Muscle of leg (tissue), 16 donors: ENCODE measurements at places on chromosomes 5 and 9. TPM values are rescaled to one million over a fixed set of nuclear protein-coding genes. Genes with fewer than 3 reads are reported as not detected.

The CNTLN gene
- 13.7 TPM for total RNA-seq

The TAF1L gene
- total RNA-seq, result under 0.01 TPM

The ZDHHC11B gene
- total RNA-seq, result 3.8 TPM

The POU5F2 gene
- total RNA-seq, result 0.89 TPM

The PCDHA12 gene
- 0.09 TPM for total RNA-seq

The MOB3B gene
- total RNA-seq, result 1.4 TPM

The RNF180 gene
- total RNA-seq, result 2.3 TPM

The GFPT2 gene
- total RNA-seq, result 11.3 TPM

The C9orf152 gene
- not detected for total RNA-seq

The ZNF618 gene
- total RNA-seq, result 6.4 TPM

The RRAGA gene
- 26.6 TPM for total RNA-seq

The AOPEP gene
- total RNA-seq, result 52.3 TPM

The SPATA31A3 gene
- total RNA-seq, result not detected

The SMIM33 gene
- total RNA-seq, result not detected

The PCDHGB1 gene
- total RNA-seq, result 1.3 TPM

The IFNA2 gene
- 0.09 TPM for total RNA-seq

The SOX30 gene
- 0.09 TPM for total RNA-seq

The KIAA0825 gene
- 5.6 TPM for total RNA-seq

The ASTN2 gene
- 3.5 TPM for total RNA-seq

The PRRC2B gene
- total RNA-seq, result 64.9 TPM

The IFT74 gene
- 15.1 TPM for total RNA-seq

The STING1 gene
- 19.3 TPM for total RNA-seq

The PCDHB16 gene
- total RNA-seq, result 2.1 TPM

The PDE6A gene
- not detected for total RNA-seq

The FOXD4 gene
- total RNA-seq, result 0.58 TPM
